ENCODE measurements at places on chromosomes 12 and 14.

DNA sequence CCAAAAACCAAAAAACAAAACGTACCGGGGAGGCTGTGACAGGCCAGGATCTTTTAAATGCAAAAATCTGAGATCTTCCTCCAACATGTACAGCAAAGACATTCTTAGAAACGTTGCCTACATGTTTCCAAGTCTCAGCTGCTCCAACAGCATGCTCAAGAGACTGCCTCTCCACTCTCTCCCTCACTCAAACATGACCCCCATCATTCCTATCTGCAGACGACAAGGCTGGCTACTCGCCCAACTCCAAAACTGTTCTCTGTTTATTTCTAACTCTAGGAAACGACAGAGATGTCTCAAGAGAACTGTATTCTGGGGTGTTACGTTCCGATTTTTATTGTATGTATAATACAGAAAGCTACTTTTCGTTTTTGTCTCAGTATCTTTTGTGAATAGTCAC is 57.5 kb upstream of the TMCC3 start:
- H3K27ac ChIP-seq, result no peak overlapping the region
- DNase-seq, result no peak
- peaks cover 4% of the 10 kb centered on the region for H3K4me1 ChIP-seq
- no peaks in the 10 kb centered on the region for H3K27me3 ChIP-seq
- no peaks in the 10 kb centered on the region for H3K36me3 ChIP-seq

- H3K4me3 ChIP-seq, result no peak overlapping the region
- no peaks in the 10 kb centered on the region for H3K36me3 ChIP-seq
- H3K27ac ChIP-seq, result no peak overlapping the region
- no peak for DNase-seq
Observed at GRCh38 chr14:61350427-61351270, 29.3 kb downstream of the PRKCH start.

GRCh38 chr12:104498211-104498801 is 41.6 kb downstream of the CHST11 start:
- no peaks in the 10 kb centered on the region for H3K36me3 ChIP-seq
- DNase-seq, result no peak
- no peaks in the 10 kb centered on the region for H3K27me3 ChIP-seq
- H3K27ac ChIP-seq, result no peak overlapping the region

DNA sequence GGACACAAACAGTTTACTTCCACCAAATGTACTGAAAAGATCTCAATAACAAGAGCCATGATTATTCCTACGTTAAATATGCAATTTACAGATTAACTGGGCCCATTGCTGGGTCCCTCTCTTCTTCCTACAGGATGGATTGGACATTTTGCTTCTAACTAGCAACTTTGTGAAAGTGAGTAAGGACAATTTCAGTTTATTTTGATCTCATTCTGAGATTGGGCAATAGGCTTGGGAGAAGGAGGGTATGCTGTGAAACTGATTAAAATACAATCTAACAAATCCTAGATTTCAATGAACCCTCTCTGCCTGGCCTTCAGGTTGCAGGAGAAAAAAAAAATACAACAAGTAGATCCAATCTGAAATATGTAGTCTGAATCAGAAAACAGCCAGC is 121.5 kb downstream of the PRKD1 start:
- no peaks in the 10 kb centered on the region for H3K36me3 ChIP-seq
- no peaks in the 10 kb centered on the region for H3K4me1 ChIP-seq
- no peaks in the 10 kb centered on the region for H3K27me3 ChIP-seq
- H3K27ac ChIP-seq, result no peak overlapping the region
- no peak overlapping the region for H3K4me3 ChIP-seq

DNA sequence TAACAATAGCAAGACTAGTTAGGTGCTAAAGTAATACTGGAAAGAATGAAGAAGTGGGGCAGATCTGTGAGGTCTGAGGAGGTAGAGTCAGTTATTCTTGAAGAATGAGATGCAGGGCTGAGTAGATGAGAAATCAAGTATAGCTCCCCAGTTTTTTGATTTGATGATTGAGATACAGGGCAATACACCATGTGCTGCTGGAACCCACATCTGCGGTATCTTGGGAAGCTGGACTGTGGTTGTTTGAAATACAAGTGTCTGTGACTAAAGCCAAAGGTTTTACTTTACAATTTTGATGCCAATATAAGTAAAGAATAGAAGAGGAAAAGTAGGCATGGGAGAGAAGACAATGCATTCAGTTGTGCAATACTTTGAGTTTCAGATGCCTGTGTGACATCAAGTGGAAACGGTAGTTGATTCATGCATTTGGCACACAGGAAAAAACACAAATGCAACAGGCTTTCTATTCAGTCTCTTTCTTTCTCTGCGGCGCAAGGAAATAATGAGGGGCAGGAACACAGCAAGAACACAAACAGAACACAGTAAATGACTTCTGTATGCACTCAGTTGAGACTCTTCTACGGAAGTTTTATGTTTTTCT is 190.2 kb upstream of the SLC38A2 start:
- DNase-seq, result no peak
- H3K27me3 ChIP-seq, result no peaks in the 10 kb centered on the region
- no peak overlapping the region for H3K27ac ChIP-seq
- no peak overlapping the region for H3K4me3 ChIP-seq
- H3K36me3 ChIP-seq, result peaks cover 4% of the 10 kb centered on the region
- peaks cover 6% of the 10 kb centered on the region for H3K4me1 ChIP-seq

DNA sequence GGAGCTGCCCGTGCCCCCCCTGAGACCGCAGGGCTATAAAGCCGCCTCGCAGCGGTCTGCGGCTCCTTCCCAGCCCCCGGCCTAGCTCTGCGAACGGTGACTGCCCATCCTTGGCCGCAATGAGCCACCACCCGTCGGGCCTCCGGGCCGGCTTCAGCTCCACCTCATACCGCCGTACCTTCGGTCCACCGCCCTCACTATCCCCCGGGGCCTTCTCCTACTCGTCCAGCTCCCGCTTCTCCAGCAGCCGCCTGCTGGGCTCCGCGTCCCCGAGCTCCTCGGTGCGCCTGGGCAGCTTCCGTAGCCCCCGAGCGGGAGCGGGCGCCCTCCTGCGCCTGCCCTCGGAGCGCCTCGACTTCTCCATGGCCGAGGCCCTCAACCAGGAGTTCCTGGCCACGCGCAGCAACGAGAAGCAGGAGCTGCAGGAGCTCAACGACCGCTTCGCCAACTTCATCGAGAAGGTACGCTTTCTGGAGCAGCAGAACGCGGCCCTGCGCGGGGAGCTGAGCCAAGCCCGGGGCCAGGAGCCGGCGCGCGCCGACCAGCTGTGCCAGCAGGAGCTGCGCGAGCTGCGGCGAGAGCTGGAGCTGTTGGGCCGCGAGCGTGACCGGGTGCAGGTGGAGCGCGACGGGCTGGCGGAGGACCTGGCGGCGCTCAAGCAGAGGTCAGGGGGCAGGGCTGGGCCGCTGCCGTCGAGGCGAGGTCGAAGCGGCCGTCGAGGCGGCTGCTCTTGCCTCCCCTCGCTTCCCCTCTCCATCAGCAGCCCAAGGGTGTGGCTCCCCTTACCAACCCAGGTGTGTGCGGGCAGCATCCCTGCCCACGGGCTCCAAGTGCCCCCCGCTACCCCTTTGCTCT is at the start of gene PRPH:
PRPH (plus strand) TSS at position 66 of the 855 bp plus-strand sequence; CDS start at position 120, 54 bp downstream.
- no peaks in the 10 kb centered on the region for H3K36me3 ChIP-seq
- no peak within 1 kb of the TSS for H3K4me3 ChIP-seq
- H3K4me1 ChIP-seq, result no peaks in the 10 kb centered on the region
- H3K27me3 ChIP-seq, result peaks cover 70% of the 10 kb centered on the region
- no peak within 1 kb of the TSS for H3K27ac ChIP-seq

DNA sequence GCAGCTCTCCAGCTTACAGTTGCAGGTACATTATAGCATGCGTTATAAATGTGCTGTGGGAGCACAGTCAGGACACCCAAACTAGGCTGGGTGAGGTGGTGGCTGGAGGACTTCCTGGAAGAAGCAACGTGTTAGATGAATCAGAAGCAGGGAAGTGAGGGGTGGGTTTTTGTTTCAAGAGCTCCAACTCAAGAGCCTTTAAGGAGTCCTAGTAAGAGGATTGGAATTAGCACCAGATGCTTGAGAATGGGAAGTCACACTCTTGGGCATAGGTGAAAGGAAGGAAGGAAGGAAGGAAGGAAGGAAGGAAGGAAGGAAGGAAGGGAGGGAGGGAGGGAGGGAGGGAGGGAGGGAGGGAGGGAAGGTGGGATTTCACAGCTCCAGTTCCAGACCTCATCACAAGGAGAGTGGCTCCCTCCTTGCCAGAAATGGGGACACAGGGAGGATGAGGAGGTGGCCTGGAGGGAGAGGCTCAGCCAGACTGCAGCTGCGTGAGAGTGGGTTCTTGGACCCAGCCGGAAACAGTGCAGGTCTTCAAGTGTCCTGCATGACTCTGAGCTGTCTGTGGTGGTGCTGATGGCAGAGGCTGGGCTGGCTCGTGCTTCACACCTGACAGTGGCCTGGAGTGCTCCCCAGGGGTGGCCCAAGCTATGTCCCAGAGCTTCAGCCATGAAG is 115.7 kb upstream of the GSC start:
- no peaks in the 10 kb centered on the region for H3K36me3 ChIP-seq
- no peak overlapping the region for H3K27ac ChIP-seq
- H3K4me1 ChIP-seq, result peaks cover 12% of the 10 kb centered on the region
- no peak overlapping the region for H3K4me3 ChIP-seq
- H3K27me3 ChIP-seq, result peaks cover 39% of the 10 kb centered on the region

GRCh38 chr12:1305791-1306500 is 288.4 kb downstream of the FBXL14 start:
- H3K27me3 ChIP-seq, result peaks cover 29% of the 10 kb centered on the region
- H3K27ac ChIP-seq, result no peak overlapping the region
- DNase-seq, result no peak

GRCh38 chr14:68270342-68270741 is 450.8 kb downstream of the RAD51B start:
- no peaks in the 10 kb centered on the region for H3K36me3 ChIP-seq
- DNase-seq, result no peak
- H3K27me3 ChIP-seq, result no peaks in the 10 kb centered on the region
- H3K4me1 ChIP-seq, result no peaks in the 10 kb centered on the region
- H3K27ac ChIP-seq, result no peak overlapping the region

GRCh38 chr14:89775946-89776345 is 178.6 kb downstream of the EFCAB11 start:
- no peak overlapping the region for H3K27ac ChIP-seq
- H3K4me1 ChIP-seq, result no peaks in the 10 kb centered on the region
- no peak for DNase-seq
- H3K4me3 ChIP-seq, result no peak overlapping the region
- H3K27me3 ChIP-seq, result no peaks in the 10 kb centered on the region
- no peaks in the 10 kb centered on the region for H3K36me3 ChIP-seq

- DNase-seq, result no peak
- no peaks in the 10 kb centered on the region for H3K36me3 ChIP-seq
- no peaks in the 10 kb centered on the region for H3K4me1 ChIP-seq
- H3K27ac ChIP-seq, result no peak overlapping the region
- H3K4me3 ChIP-seq, result no peak overlapping the region
Observed at GRCh38 chr12:31928246-31929026, 30.8 kb upstream of the RESF1 start.

- peaks cover 93% of the 10 kb centered on the region for H3K36me3 ChIP-seq
- H3K4me3 ChIP-seq, result no peak overlapping the region
- DNase-seq, result no peak
- peaks cover 4% of the 10 kb centered on the region for H3K4me1 ChIP-seq
- no peaks in the 10 kb centered on the region for H3K27me3 ChIP-seq
- no peak overlapping the region for H3K27ac ChIP-seq
Observed at GRCh38 chr14:64213086-64213485, 81.1 kb downstream of the ESR2 start.

GRCh38 chr12:56670836-56671235 is 17.2 kb downstream of the PTGES3 start:
- no peak overlapping the region for H3K27ac ChIP-seq
- peaks cover 85% of the 10 kb centered on the region for H3K36me3 ChIP-seq
- no peak overlapping the region for H3K4me3 ChIP-seq
- peak; percentile 18 for DNase-seq
- no peaks in the 10 kb centered on the region for H3K27me3 ChIP-seq
- no peaks in the 10 kb centered on the region for H3K4me1 ChIP-seq
